ENCODE measurements at places on chromosomes 12 and 14.

DNA sequence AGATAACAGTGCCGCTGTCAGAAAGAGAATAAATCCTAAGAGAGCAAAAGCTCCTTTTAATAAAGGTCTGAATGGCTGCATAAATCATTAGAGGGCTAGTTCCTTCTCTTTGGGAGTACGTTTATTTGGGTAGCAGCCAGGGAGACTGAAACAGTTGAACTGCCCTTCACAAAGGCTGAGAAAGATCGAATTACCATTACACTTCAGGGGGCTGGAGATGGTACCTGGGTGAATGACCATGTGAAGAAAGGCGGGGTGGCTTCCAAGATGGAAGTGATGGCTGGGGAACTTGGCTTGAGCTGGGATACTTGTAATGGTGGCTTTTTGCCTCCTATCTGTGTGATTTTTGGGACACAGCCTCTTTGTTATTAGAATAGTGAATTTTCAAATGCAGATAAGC is 1.7 kb upstream of the FGD4 start:
- DNase-seq = no peak

DNA sequence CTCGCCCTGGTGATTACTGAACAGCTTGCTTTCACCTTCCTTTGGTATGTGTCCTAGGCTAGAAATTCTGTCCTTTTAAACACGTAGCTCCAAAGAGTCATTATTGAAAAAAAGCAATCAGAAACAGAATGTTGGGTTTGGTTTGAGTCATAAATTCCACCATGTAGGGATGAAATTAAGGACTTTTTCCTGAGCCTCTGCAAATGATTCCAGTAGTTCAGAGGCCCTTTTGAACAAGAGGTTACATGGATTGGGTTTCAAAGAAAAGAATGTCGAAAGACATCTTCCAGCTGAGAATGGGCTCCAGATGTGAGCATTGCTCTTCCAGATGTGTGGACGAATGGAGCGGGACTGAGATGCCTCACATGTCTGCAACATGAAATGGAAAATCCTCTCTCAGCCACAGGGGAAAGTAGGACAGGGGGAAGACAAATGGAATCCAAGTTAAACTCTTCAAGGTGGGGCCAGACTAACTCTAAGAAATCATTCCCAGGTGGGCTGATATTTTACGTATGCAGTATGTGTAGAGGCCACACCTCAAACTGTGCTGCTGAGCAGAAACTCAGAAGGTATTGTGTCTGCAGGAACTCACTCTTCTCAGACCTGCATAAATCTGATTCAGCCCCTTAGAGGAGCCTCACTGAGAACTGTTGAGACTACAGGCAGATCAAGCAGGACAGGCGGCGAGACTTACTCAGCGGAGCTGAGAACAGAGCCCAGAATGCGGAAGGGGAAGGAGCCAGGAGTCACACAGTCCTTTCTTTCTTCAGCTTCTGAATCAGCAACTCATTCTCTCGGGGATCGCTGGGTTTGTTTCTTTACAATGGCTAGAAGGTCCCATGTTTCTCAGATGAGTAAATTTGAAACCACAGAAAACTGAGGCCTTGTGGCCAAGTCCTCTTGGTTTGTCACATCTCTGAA is 23.3 kb upstream of the EMP1 start:
- no peak for DNase-seq

DNA sequence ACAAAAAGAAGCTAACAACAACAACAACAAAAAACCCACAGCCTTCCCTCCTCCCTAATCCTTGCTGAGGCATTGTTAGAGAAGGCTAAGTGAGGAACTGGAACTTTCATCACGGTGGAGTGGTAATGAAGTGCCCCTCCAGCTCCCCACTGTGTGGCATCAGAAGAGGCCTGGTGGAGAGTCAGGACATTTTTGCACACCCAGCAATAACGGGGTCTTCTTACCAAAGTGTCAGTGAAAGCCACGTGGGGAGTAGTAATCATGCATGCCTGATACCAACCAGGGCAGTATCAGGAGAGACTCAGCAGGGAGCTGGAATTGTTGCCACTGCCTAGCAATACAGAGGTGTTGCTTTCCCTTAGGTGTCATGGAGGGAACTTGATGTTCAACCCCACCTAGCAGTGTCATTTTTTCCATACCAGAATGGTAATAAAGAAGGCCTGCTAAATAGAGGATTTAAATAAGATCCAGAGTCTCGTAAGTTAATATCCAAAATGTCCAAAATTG is 299.7 kb upstream of the RGS6 start:
- no peak for DNase-seq

- DNase-seq = no peak
Measured at GRCh38 chr12:109725321-109726105, 11.9 kb downstream of the FAM222A start.

GRCh38 chr12:47378907-47379306 is 299.1 kb upstream of the AMIGO2 start:
- DNase-seq = no peak

GRCh38 chr12:67038486-67038885 is 230.7 kb upstream of the CAND1 start:
- DNase-seq = no peak

DNA sequence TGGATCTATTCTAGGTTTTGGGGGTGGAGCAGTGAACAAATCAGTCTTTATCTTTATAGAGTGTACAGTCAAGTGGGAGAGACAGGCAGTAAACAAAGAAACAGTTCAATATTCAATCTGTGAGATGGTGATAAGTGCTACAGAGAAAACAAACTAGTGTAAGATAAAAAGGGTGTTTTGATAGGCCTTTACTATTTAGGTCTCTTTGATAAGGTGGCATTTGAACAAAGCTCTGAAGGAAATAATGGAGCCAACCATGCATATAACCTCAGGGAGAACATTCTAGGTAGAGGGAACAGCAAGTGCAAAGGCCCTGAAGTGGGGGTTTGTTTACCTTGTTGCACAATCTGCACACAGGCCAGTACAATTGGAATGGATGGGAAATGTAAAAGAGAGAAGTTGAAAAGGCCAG is 47.3 kb downstream of the PTPN11 start:
- DNase-seq = no peak

DNA sequence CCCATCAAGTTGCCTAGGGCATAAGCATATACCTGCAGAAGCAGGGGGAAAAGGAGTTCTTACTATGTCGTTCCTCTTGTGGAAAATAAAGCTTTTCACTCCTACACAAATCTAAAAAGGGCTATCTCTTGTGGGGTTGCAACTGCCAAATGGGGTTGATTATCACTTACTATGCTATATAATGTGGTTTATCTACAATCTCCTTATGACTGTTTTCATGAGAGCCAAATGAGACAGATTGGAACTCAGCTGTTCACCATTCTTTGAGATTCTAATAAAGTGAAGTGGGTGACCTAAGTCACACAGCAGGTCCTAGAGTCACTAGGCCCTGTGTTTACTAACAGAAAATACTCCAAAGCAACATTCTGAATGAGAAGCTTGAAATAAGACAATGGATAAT is 47.7 kb downstream of the CIT start:
- DNase-seq = no peak

DNA sequence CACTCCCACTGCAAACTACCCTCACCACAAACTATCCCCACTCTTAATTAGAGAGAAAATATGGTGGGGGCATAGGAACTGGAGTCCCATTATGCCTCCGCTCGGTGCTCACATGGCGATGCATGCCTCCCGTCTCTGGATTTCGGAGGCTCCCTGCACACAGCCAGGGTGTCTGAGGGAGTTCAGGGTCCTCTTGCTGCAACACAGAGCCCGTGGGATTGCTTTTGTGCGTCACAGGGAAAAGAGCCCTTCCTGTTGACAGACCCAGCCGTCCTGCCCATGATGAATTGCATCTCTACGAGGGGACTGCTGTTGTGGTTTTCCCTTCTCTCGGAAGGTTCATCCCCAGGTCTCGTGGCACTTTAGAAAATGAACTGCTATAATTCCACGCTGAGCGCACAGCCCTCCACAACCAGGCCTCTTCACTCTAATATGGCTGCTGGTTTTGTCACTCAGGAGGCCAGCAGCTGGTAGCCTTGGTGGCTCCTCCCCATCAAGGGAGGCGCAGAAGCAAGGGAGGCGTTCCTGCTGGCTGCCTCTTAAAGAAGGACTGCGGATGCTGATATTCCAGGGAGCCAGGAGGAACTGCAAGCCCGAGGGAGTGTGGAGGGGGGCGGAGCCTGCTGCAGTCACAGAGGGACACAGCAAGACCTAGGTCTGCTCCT is 158.0 kb downstream of the KCNA5 start:
- no peak for DNase-seq

DNA sequence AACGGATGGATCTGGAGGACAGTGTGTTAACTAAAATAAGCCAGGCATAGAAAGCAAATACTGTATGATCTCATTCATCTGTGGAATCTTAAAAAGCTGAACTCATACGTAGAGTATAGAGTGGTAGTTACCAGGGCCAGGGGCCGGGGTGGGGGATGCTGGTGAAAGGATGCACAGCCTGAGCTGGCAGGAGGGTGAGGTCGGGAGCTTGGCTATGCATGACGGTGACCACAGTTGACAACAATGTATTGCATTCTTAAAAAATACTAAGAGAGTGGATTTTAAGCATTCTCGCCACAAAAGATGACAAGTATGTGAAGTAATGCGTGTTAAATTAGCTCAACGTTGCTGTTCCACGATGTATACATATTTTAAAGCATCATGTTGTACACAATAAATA is 351.3 kb downstream of the TMEM121 start:
- DNase-seq = no peak

- DNase-seq = peak; percentile 60
Measured at GRCh38 chr14:106506881-106507305, 980.5 kb downstream of the TMEM121 start.
